ENCODE measurements at places on chromosomes 2 and 18.

DNA sequence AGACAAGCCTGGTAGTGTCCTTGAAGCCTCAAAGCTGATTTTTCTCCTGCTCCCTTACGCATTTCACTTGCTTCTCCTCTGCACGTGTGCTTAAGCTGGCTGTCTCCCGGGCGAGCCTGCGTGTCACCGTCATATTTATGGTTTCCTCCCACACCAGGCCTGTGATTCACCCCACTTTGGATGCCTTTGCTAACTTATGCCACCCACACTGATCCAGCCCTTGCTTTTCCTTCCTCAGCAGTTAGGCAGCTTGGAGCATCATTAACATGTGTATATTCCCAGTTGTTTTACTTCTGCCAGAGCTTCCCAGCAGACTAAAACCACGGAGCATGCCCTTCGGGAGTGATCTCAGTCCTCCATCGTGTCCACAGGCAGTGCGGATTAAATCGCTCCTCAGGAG lies 2.2 kb downstream of the ST3GAL5 start:
- DNase-seq = peak; percentile 79

GRCh38 chr2:64223055-64223454 lies 78.8 kb upstream of the PELI1 start:
- DNase-seq = no peak

DNA sequence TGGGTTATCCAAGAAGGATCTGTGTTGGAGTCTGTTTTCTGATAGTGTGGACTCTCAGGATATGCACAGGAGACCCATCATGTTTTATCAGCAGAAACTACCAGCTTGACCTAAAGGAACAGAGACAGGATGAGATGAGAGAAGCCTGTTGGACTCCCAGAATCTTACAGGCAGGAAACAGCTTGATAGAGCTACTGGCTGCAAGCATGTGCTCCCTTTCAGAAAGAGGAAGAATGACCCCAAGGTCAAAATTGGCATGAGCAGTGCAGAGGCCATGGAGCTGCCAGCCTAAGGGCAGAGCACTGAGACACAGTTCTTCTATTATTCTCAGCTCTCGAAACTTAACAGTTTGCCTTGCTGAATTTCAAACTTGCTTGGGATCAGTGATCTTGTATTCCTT lies 135.2 kb upstream of the NFATC1 start:
- peak; percentile 40 for DNase-seq

GRCh38 chr2:181313845-181314244 lies 143.3 kb upstream of the ITGA4 start:
- no peak for DNase-seq

DNA sequence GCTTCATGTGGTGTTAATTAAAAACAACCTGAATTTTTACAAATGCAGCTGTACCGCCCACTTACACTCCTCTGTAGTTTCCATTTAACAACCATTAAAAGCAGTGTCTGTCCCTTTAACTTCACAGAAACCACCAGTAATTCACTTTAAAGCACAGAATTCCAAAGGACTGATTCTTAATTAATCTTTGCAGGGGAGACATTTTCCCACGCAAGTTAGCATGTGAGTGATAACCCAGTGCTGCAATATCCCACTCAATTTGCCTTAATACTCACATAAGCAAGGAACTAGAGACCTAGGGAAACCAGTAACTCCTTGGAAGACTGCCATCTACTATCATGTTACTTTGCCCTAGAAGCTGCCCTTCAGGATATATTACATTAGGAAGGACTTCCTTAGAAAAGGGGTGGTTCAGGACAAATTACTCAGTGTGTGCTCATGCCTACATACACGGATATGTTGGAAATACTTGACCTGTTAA lies 102.3 kb downstream of the OSR1 start:
- no peak for DNase-seq

DNA sequence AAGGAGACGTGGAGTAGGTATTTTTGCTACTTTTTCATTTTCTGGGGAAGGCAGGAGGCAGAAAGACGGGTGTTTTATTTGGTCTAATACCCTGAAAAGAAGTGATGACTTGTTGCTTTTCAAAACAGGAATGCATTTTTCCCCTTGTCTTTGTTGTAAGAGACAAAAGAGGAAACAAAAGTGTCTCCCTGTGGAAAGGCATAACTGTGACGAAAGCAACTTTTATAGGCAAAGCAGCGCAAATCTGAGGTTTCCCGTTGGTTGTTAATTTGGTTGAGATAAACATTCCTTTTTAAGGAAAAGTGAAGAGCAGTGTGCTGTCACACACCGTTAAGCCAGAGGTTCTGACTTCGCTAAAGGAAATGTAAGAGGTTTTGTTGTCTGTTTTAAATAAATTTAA lies 3.4 kb downstream of the FZD7 start:
- peak; percentile 35 for DNase-seq

GRCh38 chr2:66579186-66580126 lies 144.5 kb downstream of the MEIS1 start:
- no peak for DNase-seq

GRCh38 chr2:38343212-38343611 lies 33.9 kb downstream of the ATL2 start:
- no peak for DNase-seq

DNA sequence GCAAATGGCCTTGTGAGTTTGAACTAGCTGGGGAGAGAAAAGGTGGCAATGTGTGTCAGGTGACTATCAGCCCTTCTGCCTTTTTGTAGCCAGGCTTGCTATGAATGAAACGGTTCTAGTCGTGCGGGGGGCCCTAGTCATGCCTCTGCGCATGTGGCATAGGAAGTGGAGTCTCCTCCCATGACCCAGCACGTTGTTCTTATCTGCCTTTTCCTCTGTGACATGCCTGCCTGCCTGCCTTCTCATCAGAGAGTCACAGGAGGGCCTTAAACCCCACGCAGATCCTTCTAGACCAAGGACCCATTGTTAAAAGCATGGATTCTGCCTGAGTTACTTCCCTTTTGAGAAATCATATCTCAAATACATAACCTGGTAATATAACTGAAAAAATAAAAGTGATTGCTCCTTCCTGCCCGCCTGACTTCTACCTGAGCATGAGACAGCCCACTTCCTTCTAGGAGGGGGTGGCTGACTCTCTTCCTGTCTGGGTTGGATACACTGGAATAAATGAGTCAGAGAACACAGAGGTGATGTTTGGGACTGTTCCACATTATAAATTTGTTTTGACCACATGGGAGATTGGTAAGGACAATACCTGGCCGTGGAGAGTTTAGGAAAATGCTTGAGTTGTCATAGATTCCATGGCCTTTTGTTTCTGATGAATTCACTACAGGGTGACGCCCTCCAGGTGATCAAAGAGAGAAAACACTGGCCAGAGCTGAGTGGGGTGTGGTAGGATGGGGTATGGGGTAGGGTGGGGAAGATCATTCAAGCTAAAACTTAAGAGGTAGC lies 49.8 kb downstream of the FBLN7 start:
- DNase-seq = peak; percentile 88

GRCh38 chr2:48929571-48930301 lies 174.2 kb upstream of the LHCGR start:
- no peak for DNase-seq

DNA sequence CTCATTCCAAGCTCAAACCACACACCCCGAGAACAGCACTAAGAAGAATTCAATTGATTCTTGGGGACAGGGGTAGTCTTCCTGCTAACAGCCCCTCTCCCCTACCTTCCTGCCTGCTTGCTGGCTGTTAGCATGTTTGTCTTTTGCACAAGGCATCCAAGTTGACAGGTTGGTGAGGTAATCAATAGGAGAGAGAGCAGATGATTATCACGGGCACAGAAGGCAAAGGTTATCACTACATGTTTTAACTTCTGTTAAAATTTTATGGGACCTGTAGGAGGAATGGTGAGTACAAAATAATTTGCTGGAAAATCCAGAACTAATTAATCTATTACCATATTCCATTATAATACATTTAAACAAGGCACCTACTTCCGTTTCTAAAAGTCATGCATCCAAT lies 442.1 kb upstream of the TCF4 start:
- no peak for DNase-seq

GRCh38 chr2:20452551-20452950 lies 5.7 kb downstream of the RHOB start:
- DNase-seq = no peak

DNA sequence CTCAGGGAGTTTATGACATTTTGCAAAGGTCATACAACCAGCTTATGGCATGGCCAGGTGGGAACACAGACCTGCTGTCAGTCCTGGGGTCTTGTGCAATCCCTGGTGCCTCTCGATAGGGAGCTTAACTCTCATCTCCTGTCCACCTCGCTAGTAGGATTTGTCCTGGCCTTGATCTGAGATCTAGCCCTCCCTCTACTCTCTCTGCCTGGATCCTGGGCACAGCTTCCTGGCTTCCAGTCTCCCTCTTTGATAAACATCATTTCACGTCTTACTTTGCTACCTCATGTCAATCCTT lies 13.8 kb downstream of the GALR1 start:
- no peak for DNase-seq

DNA sequence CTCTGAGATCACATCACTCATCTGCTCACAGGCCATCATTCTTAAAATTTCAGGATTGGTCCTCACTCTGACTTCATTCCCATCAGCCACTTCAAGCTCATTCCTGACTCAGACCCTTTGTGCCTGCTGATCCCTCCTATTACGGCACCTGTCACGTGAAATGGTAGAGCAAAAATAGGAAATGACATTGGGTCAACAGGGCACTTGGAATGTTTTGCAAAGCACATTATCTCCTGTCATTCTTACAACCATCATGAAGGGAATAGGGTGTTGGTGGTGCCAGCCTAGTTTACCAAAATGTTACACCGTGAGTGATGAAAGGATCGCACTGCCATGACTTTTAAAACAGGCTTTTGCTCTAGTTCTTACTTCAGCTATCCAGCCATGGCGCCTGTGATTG lies 61.1 kb downstream of the EIF5B start:
- DNase-seq = no peak

- no peak for DNase-seq
These were observed 46.5 kb upstream of the ST3GAL5 start for GRCh38 chr2:85935170-85935745.

- peak; percentile 90 for DNase-seq
These were observed 89.7 kb downstream of the TMEM247 start for GRCh38 chr2:46569061-46569560.

DNA sequence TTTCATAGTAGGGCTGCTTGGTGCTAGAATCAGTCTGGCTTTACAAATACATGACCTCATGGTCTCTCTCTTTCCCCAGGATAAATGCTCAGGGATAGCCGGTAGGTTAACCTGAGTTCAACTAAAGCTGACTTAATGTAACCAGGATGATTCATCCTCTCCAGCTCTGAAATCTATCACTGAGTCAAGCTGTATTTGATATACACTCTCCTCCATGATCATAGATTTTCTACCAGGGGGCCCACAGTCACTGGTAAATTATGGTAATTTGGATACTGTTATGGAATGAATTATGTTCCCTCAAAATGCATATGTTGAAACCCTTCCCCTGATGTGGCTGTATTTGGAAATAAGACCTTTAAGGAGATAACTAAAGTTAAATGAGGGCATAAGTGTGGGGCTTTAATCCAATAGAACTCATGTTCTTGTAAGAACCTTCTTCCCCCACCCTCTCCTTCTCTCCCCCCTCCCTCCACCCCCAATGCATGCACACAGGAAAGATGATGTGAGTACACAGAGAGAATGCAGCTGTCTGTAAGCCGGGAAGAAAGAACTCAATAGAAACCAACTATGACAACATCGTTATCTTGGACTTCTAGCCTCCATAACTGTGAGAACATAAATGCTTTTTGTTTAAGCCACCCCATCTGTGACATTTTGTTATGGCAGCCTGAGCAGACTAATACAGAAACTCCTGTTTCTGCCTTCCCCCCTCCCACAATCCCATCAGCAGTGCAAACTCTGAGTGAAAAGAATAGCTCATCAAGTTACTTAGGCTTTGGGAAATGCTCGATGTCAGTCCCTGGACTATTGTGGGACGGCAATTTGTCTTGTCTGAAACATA lies 134.9 kb upstream of the KYNU start:
- no peak for DNase-seq

GRCh38 chr18:35062408-35062807 lies 21.2 kb downstream of the MAPRE2 start:
- no peak for DNase-seq

DNA sequence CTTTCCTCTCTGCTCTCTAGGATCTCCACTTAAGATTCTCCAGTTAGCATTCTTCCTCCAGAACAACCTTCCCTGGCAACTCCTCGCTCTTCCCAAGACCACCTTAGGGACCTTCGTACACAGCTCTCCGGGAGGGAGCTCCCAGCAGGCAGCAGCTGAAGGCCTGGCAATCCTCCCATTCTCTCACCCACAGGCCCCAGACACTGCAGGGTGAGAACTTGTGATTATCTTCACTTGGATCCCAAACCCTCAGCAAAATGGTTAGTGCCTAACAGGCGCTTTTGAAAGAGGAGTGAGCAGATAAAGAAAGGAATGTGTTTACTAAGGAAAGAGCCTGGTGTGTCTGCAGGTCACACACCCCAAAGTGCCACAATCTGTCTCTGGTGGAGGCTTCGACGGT lies 83.8 kb upstream of the SNTG2 start:
- no peak for DNase-seq

- peak; percentile 63 for DNase-seq
These were observed 4.2 kb downstream of the HOXD11 start for GRCh38 chr2:176111309-176111663.

GRCh38 chr18:25873833-25874232 lies 216.6 kb downstream of the SS18 start:
- no peak for DNase-seq

- no peak for DNase-seq
These were observed 54.7 kb upstream of the GATA6 start for GRCh38 chr18:22114526-22115321.

DNA sequence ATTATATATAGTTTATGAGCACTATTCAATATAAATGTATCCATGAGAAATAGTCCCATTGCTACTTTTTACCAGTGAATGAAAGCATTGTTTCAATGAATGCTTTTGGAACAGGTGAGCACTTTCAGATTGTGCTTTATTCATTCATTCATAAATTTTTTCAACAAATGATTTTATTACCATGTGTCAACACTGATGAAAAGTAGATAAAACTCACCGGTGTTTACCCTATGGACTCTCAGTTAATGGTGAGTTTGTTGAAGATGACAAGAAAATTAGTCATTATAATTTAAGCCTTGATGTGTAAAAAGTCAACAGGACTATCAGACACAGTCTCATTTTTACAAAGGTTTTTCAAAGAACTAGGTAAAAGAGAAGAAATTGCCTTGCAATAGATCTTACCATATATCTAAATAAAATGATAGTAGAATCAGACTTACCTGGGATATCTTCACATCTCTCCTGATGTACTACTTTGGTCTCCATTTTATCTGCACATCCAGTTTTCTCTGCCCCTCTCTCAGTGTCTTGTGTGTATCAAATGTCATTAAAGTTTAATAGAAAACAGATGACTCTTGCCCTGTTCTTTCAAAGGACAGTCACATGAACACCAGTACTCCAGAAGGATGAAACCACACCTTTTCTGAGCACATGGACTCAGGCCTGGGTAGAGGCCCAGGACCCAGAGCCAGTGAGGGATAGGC lies 325.3 kb upstream of the RND3 start:
- DNase-seq = no peak

Data from KBM-7 (cell line).